Fibroblast of upper back skin (primary cell): ENCODE measurements at places on chromosomes 7 and 10.

DNA sequence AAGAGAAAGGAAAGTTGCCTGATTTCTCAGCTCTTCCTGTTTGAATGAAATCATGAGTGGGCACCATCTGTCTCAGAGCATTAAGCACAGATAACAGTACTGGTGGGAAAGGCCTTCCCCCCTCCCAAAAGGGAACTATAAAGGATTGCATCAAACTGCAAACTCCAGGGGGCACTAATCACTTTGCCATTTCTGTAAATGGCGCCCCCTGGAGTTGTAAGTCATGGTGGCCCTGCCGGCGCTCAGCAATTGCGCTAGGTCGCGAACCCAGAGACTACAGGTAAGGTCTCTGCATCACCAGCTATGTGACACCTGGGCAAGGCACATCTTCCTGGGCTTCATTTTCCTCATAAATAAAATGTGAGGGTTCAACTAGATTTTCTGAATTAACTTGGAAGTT lies 11.1 kb downstream of the LRRC4 start:
- DNase-seq: no peak

GRCh38 chr7:41931263-41931646 lies 228.4 kb upstream of the INHBA start:
- DNase-seq: no peak

- DNase-seq: no peak
Observed at GRCh38 chr10:62237966-62238365, 30.7 kb downstream of the RTKN2 start.

DNA sequence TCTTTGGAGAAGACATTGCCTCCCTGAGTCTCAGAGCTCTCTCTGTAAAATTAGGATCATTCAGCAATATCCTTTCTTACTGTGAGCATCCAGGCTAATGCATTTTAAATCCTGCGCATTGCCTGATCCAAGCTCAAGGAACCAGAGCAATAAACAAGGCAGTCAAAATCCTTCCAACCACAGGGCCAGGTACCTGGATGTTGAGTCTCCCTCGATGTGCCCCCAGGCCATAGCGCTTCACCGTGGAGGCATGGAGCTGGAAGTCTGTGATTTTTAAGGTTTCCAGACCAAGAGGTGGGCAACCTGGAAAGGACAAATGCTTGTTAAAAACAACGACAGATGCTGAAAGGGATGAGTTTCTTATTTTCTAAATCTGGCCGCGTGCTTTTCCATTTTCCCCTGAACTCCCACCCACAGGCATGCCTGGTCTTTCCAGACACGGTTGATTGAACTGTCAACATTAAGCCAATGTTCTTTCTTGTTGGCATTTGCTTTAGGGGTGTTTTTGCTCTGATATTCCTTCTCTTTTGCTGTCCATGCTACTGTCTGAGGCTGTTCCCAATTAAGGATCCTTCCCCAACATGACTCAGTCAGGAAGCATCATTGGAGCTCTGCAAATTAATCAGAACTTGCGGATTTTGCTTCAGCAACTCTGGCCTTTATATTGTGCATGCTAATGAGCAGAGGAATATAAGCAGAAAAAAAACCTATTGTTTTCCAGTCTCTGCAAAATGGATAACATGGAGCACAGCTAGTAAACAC lies 29.0 kb downstream of the CPXM2 start:
- peak; percentile 77 for DNase-seq

DNA sequence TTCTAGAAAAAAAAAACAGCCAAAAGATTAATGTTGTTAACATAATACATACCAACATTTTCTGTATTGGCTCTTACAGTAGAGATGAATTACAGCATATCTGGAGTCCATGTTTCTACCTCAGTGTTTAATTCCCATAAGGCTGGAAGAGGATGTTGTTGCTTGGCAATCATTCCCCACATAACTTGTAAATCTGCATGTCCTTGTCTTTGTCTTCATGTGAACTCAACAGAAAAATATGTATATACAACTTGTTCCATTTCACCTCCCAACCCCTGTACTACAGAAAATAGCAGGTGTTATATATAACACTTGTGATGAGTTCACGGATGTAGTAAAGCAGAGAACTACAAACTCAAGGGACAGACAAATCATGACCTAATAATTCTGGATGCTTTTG lies 160.9 kb upstream of the SEMA3C start:
- DNase-seq: peak; percentile 77

DNA sequence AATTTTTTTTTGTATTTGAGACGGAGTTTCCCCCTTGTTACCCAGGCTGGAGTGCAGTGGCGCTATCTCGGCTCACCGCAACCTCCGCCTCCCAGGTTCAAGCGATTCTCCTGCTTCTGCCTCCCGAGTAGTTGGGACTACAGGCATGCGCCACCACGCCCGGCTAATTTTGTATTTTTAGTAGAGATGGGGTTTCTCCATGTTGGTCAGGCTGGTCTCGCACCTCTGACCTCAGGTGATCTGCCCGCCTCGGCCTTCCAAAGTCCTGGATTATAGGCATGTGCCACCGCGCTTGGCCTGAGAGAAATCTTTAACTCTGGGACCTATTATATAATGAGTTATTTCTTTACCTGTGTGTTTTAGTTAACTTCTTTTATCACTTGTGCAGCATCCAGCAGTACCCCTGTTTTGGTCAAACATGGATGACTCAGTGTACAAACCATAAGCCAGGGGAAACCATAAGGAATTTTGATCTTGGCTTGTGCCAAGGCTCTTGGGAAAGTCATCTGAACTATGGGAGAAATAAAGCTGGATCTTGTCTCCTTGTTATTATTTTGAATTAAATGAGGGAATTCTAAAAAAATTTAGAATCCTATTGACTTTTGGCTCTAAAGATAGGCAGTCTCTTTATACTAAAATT lies 23.6 kb upstream of the ZRANB1 start:
- DNase-seq: peak; percentile 75

- no peak for DNase-seq
Observed at GRCh38 chr10:75037171-75038153, 74.0 kb upstream of the SAMD8 start.

DNA sequence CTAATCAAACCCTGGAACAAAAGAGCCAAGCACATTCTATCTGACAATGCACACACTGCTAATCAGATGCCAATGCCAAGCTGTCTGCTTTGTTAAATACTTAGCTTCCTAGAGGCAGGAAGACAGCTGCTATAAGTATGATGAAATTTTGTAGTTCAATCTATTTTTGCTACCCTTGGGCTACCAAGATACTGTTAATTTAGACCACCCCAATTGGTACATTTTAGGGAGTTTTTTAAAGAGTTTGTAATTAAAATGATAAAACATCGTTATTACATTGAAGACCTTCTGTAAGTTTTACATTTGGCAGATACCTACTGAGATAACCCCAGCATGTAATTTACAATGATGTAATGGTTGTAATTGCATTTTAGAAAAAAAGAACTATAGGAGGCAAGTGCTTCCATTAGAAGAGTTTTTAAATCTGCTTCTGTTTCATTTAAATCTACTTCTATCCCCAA lies 268.5 kb downstream of the ADK start:
- no peak for DNase-seq

GRCh38 chr10:118913825-118914224 lies 115.7 kb upstream of the NANOS1 start:
- no peak for DNase-seq

- DNase-seq: peak; percentile 4
Observed at GRCh38 chr7:76509931-76510877, at the start of gene UPK3B. UPK3B (plus strand) TSS chr7:76510552; CDS start chr7:76510653, 101 bp downstream.

GRCh38 chr10:44818701-44819127 lies 92.4 kb upstream of the TMEM72 start:
- DNase-seq: no peak

GRCh38 chr7:11170863-11171568 lies 197.3 kb downstream of the PHF14 start:
- no peak for DNase-seq

DNA sequence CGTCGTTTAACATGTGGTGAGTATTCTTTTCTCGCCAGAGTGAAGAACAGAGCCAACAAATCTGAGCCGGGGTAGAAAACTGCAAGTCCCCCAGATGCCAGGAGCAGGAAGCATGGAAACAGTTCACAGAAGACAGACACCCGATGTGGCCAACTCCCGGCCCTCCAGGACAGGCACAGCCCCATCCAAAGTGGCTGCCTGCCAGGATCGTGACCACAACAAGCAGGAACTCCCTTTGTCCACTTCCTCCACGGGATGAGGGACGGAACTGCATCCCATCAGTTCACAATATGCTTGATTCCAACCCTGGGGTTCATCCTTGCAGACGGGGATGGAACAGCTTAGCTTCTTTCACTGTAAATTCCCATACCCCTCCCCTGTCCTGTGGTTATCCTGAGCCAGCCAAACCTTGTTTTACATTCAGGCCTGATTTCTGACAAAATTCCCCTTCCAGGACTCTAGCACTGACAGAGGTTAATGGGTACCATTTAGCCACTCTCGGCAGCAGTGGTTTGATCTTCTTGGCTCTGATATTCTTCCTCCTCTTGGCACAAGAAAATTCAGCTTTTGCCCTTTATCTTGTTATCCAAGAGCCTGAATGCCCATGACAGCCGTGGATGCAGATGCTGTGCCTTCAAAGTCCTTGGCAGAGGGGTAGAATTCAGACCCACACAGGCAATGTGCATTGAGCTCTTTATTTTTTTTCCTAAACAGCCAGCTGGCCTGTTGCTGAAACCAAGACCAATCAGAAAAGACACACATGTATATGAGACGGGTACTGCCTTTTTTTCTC lies 105.5 kb upstream of the FAM204A start:
- peak; percentile 48 for DNase-seq

DNA sequence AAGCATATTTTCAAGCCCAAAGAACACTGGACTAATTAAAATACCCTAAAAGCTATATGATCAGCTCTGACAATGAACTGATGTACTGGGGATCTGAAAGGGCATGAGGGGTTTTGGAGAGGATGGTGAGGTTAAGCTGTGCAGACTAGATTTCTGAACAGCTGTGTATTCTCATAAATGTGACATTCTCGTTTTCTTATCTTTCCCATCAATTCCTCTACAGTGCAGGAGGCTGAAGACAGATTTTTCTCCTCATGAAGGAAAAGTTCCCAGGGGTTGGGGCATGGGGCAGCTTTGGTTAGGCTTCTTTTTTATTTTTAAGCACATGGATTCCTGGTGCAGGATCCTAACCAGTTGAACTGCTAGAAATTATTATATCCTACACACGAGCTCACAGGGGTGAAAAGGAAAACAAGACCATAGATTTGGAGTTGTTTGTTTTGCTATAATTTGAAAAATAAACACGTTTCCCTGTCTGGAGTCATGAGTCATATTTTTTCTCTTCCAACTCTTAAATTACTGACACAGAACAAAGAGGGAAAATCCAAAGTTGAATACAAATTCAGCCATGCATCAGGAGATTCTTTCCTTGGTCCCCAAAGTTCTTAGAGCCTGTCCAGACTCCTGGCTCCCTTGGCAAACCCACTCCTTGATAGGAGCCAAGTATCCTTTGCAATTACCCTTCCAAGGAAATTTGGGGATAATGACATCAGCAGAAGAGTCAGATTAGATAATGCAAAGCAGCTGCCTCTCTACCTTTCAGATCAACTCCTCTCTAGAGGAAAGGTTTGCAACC lies 147.7 kb upstream of the NPVF start:
- no peak for DNase-seq

- peak; percentile 23 for DNase-seq
Observed at GRCh38 chr7:106139265-106140251, 27.4 kb upstream of the SYPL1 start.

DNA sequence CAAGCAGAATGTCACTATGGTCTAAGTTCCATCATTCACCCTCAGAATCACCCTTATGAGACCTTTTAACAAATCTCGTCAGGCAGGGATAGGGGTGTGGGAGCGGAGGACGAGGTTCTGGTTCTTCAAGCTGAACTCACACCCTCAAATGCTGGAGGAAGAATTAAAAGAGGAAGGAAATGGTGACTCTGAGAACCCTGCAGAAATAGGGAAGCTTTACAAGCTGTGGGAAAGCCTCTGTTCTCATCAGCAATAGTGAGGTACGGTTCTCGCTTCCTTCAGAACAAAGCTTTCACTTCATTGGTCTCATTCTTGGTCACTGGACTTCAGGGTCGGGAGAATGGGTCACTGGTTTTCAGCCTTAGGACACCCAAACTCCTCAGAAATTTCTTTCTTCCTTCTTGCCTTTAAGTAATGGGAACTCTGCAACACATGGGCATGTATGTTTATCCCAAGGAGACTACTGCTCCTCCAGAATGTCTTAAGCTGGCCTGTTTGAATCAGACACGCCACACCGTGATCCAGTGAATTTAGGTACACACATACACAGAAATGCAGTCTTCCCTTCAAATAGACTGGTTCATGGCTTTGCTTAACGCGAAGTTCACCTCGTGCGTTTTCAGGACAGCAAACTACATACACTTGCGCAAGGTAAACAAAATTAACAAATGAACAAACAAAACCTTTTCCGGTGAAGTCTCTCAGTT lies 226.0 kb downstream of the SFMBT2 start:
- DNase-seq: no peak

- peak; percentile 74 for DNase-seq
Observed at GRCh38 chr7:79988653-79989052, 146.0 kb upstream of the GNAI1 start.

DNA sequence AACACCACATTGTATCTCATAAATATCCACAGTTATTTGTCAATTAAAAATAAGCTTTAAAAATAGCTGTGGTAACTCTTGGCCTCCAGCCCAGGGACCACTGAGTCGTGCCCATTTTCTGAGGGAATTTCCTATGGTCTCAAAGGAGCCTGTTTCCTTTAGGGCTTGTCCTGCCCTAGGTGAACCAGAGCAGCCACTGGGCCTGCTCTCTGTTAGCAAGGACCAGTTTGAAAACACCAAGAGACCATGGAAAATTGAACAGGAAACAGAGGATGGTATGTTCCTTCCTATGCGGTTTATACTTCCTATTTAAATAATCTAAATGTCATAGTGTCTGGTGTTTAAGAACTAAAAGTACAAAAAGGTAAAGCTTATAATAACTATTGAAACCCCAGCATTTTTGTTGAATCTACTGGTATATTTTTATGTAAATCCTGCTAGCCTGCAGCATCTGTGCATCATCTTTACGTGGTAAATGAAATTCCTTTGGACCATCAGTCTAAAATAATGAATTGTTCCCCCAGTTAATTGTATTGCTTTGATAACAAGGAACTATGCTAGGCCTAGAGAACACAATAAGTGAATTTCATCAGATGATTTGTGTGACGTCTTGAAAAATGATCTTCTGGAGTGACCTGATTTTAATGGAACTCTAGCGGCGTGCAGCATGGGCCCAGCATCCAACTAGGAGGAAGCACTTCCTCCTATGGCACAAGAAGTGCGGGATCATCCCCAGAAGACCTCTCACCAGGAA lies 333.7 kb downstream of the GFRA1 start:
- no peak for DNase-seq

GRCh38 chr7:100957832-100958421 lies 8.6 kb downstream of the MUC3A start:
- no peak for DNase-seq
